ENCODE measurements at places on chromosomes 3 and 15.

- DNase-seq: no peak
Measured at GRCh38 chr3:189766416-189766815, 135.2 kb downstream of the TP63 start.

DNA sequence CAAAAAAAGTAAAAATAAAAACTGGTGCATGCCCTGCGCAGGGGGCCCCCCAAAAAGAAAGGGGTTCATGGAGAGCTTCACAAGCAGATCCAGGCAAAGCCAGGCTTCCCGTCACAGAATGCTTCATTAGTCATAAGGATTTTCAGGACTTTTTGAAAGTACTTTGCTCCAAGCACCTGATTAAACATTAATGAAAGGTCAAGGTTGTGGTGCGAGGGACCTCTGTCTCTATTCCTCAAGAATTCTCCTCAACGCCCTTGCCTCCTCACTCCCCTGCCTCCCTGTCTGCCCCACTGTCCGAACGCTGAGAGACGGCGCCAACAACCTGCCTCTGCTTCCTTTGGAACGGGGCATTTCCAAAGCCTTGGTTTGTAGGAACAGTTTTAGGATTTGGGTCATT lies 240.1 kb upstream of the IGF1R start:
- DNase-seq: no peak

DNA sequence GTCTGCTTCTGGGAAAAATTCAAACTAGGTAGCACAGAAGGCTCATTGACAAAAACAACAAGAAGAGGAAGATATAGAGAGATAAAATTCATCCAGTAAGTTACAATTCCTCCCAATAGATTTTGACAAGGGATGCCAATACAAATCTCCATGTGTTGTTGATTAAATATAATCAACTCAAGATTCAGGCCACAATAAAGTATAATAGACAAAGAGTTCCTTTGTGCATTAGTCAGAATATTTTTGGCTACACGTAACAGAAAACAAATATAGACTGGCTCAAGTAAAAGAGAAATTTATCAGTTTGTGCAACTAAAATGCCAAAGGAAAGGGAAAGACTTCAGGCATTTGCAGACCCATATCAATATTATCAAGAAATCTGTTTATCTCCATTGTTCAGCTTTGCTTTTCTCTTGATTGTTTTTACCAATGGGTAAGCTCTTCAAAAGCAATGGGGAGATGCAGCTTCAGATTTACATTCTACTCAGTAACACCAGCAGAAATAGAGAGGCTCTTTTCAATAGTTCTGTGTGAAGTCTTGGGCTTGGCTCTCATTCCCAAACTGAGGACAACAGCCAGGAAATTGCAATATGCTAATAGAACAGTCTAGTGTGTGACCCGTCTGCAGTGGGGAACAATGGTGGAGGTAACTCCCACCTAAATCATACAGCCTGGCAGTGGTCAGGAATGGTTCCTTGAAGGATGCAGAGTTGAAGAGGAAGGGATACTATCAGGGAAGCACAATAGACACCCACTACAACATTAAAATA lies 77.6 kb upstream of the PROK2 start:
- no peak for DNase-seq

- DNase-seq: no peak
Measured at GRCh38 chr3:119630128-119630879, 30.1 kb downstream of the POPDC2 start.

- DNase-seq: no peak
Measured at GRCh38 chr15:36682101-36682500, 102.7 kb downstream of the CDIN1 start.

DNA sequence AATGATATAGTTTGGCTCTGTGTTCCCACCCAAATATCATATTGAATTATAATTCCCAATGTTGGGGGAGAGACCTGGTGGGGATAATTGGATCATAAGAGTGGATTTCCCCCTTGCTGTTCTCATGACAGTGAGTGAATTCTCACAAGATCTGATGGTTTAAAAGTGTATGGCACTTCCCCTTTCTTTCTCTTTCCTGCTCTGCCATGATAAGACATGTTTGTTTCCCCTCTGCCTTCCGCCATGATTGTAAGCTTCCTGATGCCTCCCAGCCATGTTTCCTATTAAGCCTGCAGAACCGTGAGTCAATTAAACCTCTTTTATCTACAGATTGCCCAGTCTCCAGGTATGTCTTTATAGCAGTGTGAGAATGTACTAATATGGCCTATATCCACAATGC lies 126.7 kb upstream of the GMNC start:
- DNase-seq: no peak

Measured in caudate nucleus (tissue), 63 donors.